Psoas muscle (tissue), 8 donors: ENCODE measurements at places on chromosomes 11 and 22. TPM values are rescaled to one million over a fixed set of nuclear protein-coding genes. Genes with fewer than 3 reads are reported as not detected.

TMEM45B gene
- not detected for total RNA-seq

SERPING1 gene
- total RNA-seq: 97.3 TPM

DERL3 gene
- total RNA-seq: 4.4 TPM

PKNOX2 gene
- total RNA-seq: 14.5 TPM

MYO7A gene
- total RNA-seq: 2.8 TPM

CNTF gene
- total RNA-seq: 1.1 TPM

NLRP6 gene
- not detected for total RNA-seq

EPS8L2 gene
- 0.89 TPM for total RNA-seq

LRRC55 gene
- 0.04 TPM for total RNA-seq

LSP1 gene
- 27.1 TPM for total RNA-seq

PRG2 gene
- not detected for total RNA-seq

FOLH1 gene
- total RNA-seq: not detected

BAIAP2L2 gene
- not detected for total RNA-seq

HSPB2 gene
- total RNA-seq: 40.4 TPM

JHY gene
- 0.36 TPM for total RNA-seq

ELF5 gene
- total RNA-seq: not detected

APOL3 gene
- total RNA-seq: 21.2 TPM

NDUFA6 gene
- 154 TPM for total RNA-seq

ESAM gene
- 29.7 TPM for total RNA-seq

DLG2 gene
- total RNA-seq: 5.3 TPM

NPAS4 gene
- total RNA-seq: not detected

DNA sequence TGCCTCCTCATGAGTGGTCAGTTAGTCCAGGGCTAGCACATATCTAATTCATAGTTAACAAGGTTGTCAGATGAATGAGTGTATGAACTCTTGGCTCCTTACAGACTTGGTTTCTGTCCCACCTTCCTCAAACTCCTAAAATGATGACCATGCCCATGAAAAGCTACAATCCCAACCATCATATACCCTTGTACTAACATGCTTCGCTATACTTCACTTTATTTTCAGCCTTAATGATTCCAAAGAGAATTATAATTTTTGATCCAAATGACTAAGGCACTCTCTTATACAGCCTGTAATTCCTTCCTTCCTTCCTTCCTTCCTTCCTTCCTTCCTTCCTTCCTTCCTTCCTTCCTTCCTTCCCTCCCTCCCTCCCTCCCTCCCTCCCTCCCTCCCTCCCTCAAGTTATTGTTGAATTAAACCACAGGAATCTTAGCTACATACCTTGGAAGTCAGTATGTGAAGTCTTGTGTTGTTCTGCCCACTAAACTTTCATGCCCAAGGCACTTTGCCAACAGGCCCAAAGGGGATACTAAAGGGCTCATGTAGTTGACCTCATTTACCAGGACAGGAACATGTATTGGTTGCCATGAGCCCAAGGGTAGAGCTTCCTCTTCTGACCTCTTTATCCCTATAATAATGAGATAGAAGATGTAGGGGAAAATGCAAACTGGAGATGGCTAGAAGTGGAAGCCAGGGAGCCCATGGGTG, 37.4 kb downstream of the CALCA start:
- DNase-seq: no peak

GRCh38 chr11:15933886-15934625, 422.3 kb downstream of the SOX6 start:
- DNase-seq: no peak

GRCh38 chr11:20865161-20865560, 195.8 kb downstream of the NELL1 start:
- no peak for DNase-seq

- no peak for DNase-seq
Measured at GRCh38 chr11:87739261-87739660, 436.0 kb downstream of the RAB38 start.

- DNase-seq: no peak
Measured at GRCh38 chr22:25702040-25702439, 39.9 kb upstream of the MYO18B start.

DNA sequence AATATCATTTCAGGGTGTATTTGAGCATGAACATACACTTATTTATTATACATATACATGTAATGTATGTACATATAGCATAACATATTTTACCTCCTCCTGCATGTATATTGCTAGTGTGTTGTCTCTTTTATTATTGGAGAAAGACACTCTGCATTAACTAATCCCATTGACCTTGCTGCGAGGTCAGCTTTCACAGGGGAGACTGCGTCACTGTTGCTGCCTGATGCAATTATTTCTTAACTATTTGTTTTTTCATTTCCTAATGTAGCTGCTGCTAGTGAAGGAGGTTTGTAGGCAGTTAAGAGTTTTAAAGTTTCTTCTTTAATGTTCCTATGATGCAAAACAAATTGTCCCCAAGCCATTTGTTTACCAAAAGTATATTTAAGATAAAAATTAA, 185.4 kb upstream of the CNTN5 start:
- DNase-seq: no peak

GRCh38 chr22:26448334-26448733, 19.3 kb downstream of the ASPHD2 start:
- DNase-seq: no peak

GRCh38 chr11:118281284-118281683, 17.2 kb upstream of the MPZL2 start:
- no peak for DNase-seq

DNA sequence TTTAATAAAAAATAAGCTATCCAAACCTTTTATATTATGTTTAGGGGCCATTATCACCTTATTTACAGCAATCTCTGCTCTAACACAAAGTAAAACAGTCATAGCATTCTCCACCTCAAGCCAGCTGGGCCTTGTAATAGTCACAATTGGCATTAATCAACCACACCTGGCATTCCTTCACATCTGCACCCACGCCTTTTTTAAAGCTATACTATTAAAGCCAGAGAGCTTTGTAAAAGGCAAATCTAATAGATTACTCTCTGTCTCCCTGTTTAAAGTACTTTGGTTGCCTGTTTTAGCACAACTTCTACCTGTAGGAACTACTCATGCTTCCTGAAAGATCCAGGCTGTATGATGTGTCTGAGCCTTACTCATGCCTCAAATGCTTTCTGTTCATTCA, 113.1 kb downstream of the CSNK2A3 start:
- no peak for DNase-seq

- no peak for DNase-seq
Measured at GRCh38 chr11:69721106-69721505, 17.3 kb upstream of the FGF19 start.

DNA sequence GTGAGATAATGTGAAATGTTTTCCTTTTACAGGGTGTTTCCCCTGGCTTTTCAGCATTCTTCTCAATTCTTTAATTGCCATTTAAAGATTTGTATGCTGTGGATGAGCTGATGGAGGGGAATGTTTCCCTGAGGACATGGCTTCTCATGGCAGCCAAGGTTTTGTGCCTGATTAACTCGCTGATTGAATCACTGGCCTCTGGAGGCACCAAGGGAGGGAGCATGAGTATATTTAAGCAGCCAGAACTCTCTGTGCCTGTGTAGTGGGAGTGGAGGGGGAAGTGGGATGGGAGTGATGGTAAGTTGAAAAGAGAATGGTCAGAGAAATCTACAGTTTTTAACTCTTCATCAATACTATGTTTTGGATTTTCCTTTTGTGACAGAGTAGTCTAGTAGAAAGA, 88.7 kb downstream of the STIM1 start:
- peak; percentile 58 for DNase-seq

DNA sequence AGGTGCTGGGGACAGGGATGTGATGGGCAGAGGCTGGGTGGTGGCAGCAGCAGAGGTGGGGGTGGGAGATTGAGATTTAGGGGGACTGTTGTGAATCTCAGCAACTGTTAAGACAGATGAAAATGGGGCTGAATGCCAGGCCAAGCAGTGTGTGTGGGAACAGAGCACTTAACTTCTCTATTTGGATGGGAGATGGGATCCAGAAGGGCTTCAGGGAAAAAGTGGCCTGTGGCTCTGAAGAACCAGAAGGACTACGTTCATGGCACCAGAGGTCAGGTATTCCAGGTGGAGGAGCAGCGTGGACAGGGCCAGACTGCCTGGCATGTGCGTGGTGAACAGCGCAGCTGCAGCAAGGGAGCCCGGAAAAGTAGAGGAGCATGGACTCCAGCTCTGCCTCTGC, 82.6 kb upstream of the SYT13 start:
- DNase-seq: no peak

- DNase-seq: no peak
Measured at GRCh38 chr22:33220476-33221080, 162.4 kb upstream of the SYN3 start.

DNA sequence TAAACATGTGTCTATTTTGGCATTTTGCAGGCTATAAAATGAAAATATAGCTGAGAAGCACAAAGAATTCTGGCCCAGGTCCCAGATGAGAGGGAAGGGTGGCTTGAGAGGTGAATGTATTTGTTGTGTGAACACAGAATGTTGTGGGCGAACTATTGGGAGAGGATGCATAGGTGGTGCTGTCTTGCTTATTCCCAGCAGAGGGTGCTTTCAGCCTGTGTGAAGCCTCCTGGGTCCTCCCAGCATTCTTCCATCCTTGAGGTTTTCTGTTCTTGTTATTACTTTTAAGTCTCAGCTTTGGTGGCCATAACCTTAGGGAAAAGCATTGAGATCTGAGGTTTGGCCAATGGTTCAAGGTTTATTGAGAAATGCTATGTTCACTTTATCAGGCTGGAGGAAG, 108.7 kb upstream of the SNX19 start:
- no peak for DNase-seq

DNA sequence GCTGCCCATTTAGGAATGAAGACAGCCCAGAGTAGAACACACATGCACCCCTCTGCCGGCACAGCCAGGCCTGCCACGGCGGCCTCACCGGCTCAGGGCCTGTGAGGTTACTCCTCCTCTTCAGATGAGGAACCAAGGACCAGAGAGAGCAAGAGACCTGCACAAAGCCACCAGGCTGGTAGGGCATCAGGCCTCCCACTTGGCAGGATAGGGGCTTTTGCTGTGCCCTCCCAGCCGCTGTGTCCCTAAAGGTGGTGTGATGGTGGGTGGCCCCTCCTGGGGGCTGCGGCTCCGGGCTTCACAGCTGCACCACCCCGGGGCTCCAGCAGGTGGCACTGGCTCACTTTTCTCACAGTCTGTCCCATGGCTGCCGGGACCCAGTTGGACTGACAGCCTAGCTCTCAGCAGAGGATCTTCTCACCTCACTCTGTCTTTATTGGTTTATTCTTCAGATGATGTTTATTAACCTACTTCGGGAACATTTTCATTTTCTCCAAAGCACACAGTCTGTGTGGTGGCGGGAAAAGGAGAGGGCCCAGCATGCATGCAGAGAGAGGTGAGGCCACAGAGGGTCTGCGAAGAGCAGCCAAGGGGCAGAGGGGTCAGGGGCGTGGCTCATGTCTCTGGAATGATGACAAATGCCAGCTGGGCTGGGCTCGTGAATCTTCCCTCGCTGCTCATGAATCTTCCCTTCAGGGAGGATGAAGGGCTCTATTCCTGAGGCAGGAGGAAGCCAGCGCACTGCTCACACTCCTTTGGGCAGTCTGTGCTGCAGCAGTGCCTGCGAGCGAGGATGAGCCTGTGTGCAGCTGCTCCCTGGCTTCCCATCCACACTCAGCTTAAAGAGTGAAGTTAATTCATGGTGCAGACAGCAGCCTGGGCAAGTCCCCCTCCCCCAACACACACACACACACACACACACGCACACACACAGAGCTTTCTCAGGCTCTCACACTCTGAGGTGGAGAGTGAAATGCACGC, 101.1 kb upstream of the PITPNB start:
- DNase-seq: peak; percentile 82

DNA sequence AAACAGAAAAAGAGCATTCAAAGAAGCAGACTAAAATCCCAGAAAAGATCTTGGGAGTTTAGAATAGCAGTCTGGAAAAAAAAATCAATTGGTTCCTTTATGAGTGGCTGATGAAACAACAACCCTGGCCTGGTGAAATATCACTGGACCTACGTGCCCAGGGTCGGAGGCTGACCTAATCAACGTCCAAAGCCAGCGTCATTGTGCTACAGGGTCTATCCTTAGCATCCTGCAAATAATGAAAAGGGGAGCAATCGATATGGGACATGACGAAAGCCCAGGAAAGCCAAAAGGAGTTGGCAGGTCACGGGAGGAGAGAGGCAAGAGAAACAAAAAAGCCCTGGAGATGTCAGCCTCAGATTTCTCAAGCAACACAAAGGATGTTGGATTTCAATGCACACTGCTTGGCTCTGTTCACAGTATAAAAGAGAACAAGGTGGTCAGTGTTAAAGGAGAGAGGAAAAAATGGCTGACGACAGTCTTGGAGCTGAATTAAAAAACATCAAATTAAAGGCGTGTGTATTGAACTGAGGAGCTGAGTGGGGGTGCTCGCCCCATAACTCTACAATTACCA, 148.8 kb downstream of the BLID start:
- no peak for DNase-seq

- no peak for DNase-seq
Measured at GRCh38 chr11:46489656-46490560, 98.3 kb upstream of the CHRM4 start.

DNA sequence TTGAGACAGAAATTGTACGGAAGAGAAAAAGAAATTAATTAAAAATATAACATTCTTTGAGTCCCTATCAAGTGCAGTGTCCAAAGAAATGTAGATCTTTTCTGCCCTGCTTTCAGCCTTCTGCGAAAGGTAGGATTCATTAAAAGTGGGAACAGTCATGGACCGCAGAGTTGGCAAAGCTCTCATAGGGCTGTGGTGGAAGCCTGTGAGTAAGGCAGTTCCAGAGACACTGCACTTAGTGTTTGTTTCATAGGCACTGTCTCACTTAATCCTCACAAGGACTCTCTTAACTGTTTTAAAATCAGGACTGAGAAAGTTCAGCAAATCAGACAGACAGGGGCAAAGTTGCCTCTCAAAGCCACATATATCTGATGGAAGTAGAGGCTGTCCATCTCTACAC, 5.5 kb downstream of the MRGPRX2 start:
- no peak for DNase-seq

- DNase-seq: no peak
Measured at GRCh38 chr11:121389651-121390050, 62.5 kb upstream of the SORL1 start.

- no peak for DNase-seq
Measured at GRCh38 chr11:29448246-29448877, 568.5 kb downstream of the KCNA4 start.

- DNase-seq: peak; percentile 10
Measured at GRCh38 chr11:442611-443081, 835 bp upstream of the ANO9 start.

GRCh38 chr22:44728761-44729324, 23.5 kb upstream of the ARHGAP8 start:
- peak; percentile 46 for DNase-seq

- DNase-seq: no peak
Measured at GRCh38 chr11:76765863-76766350, 17.2 kb upstream of the TSKU start.

DNA sequence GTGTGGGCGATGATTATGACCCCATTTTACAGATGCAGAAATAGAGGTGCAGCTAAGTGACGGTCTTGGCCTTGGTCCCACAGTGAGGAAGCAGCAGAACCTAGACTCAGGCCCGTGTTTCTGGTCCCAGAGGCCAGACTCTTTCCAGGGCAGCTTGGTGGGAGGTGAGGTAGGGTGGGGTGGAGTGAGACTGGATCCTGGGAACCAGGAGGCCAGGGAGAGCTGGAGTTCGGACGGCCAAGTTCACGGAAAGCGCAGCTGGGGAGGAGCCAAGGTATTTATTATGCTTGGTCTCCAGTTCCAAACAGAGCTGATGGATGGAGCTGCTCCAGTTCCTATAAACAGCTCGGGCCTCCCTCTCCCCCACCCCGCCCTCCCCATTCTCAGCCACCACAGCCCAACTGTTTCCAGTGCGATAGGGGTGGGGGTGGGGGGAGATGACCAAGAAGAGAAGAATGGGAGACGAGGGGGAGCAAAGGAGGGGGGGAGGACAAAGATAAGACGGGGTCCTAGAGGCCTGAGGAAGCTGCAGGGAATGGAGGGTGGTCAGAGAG, 16.2 kb downstream of the LRRC32 start:
- DNase-seq: no peak

- DNase-seq: peak; percentile 47
Measured at GRCh38 chr22:23751441-23751996, 607 bp upstream of the ZNF70 start.
